ENCODE measurements at places on chromosomes 4 and X. TPM values are rescaled to one million over a fixed set of nuclear protein-coding genes. Genes with fewer than 3 reads are reported as not detected.

- no peak overlapping the region for H3K4me3 ChIP-seq
- no peaks in the 10 kb centered on the region for H3K4me1 ChIP-seq
- DNase-seq: no peak
- H3K27ac ChIP-seq: no peak overlapping the region
- H3K36me3 ChIP-seq: no peaks in the 10 kb centered on the region
Measured at GRCh38 chr4:121018543-121018942, 53.8 kb downstream of the NDNF start.

DNA sequence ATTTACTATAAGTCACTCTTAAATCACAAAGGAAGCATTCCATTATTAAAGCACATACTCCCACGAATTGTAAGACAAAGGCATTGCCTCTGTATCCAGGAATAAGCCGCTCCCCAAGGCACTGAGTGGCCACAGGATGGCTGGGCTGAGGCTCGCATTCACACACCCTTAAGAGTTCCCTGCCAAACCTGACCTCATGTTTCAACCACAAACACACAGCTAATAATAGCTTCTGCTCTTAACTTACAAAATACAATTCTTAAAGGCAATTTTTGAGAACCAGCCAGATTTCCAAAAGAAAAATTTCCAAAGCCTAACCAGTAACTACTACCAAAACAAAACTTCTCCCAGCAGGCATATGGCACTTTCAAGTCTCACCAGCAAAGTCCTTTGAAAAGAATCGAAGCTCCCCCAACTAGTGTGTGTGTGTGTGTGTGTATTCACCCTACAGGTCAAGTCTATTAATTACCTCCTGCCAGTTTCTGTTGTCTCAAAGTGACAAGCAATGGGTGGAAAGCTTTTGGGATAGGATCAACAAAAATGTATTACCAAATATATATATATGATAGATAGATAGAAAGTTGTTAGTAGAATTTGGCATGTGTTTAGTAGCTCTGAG, 36.0 kb downstream of the ARHGAP6 start:
- H3K36me3 ChIP-seq: no peaks in the 10 kb centered on the region
- H3K4me1 ChIP-seq: no peaks in the 10 kb centered on the region
- DNase-seq: peak; percentile 2
- peaks cover 3% of the 10 kb centered on the region for H3K27me3 ChIP-seq
- H3K27ac ChIP-seq: no peak overlapping the region

- no peak overlapping the region for H3K4me3 ChIP-seq
- peak; percentile 38 for DNase-seq
- no peaks in the 10 kb centered on the region for H3K36me3 ChIP-seq
- peaks cover 10% of the 10 kb centered on the region for H3K4me1 ChIP-seq
- no peaks in the 10 kb centered on the region for H3K27me3 ChIP-seq
Measured at GRCh38 chr4:40559585-40560465, 69.8 kb downstream of the RBM47 start.

GRCh38 chr4:1171311-1172227, 814 bp downstream of the SPON2 start:
- H3K36me3 ChIP-seq: no peaks in the 10 kb centered on the region
- H3K27me3 ChIP-seq: peaks cover 9% of the 10 kb centered on the region
- H3K4me3 ChIP-seq: no peak overlapping the region
- H3K27ac ChIP-seq: no peak overlapping the region

DNA sequence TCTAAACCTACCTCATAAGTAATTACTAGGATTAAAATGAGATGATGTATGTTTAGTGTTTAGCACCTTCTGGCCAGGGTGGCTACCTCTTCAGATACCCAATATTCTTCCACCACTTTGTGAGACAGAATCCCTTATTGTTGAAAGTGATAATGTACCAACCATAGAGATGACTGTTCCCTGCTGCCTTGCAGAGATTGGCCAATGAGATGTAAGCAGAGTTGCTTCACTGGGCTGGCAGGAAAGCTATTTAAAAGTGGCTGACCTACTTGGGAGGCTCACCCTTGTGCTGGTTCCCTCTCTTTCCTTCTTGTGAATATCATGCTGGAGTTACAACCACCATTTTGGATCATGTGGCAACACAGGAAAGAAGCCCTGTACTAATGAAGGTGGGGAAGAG, 58.9 kb downstream of the TMEM154 start:
- no peak overlapping the region for H3K27ac ChIP-seq
- DNase-seq: no peak
- no peaks in the 10 kb centered on the region for H3K36me3 ChIP-seq
- H3K4me1 ChIP-seq: no peaks in the 10 kb centered on the region
- H3K27me3 ChIP-seq: no peaks in the 10 kb centered on the region
- no peak overlapping the region for H3K4me3 ChIP-seq

DNA sequence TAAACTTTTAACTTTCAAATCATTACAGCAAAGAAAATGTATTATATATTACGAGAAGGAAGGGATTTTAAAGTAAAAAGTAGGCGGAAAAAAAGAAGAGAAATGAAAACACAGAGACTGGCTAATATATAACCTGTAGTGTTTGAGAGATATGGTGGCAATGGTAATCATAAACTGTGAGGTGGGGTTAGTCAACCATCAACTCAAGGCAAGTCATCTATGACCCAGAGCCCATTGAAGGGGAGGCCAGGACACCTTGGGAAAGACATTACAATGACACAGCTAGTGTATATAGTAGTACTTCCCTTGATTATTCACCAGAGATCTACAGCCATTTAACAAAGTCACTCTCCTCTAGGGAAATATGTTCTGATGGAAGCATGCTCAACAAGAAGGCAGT, 423.9 kb upstream of the PITX2 start:
- H3K36me3 ChIP-seq: no peaks in the 10 kb centered on the region
- H3K27me3 ChIP-seq: no peaks in the 10 kb centered on the region

DNA sequence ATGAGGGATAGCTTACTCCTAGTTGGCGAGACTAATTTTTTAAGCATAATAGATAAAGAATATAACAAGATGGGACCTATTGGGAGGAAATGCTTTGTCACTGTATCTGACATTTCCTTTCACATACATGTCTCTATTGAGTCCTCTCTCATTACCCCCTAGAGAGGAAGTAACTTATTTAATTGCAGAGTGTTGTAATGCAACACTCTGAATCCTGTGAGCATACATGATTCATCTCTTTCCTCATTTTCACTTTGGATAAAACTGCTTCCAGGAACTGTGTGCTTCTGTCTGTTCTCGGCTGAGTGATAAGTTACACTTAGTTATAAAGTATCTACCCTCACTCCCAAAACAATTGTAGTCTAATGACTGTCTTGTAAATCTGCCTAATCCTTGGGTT, 266.1 kb upstream of the ANXA10 start:
- no peak overlapping the region for H3K4me3 ChIP-seq
- H3K4me1 ChIP-seq: no peaks in the 10 kb centered on the region

GRCh38 chr4:184575306-184575705, 73.9 kb downstream of the CASP3 start:
- H3K27me3 ChIP-seq: no peaks in the 10 kb centered on the region
- no peaks in the 10 kb centered on the region for H3K36me3 ChIP-seq
- no peak overlapping the region for H3K4me3 ChIP-seq
- no peak overlapping the region for H3K27ac ChIP-seq
- no peak for DNase-seq
- H3K4me1 ChIP-seq: no peaks in the 10 kb centered on the region

- no peak overlapping the region for H3K4me3 ChIP-seq
- no peaks in the 10 kb centered on the region for H3K36me3 ChIP-seq
- no peaks in the 10 kb centered on the region for H3K4me1 ChIP-seq
- H3K27ac ChIP-seq: no peak overlapping the region
- H3K27me3 ChIP-seq: no peaks in the 10 kb centered on the region
- no peak for DNase-seq
Measured at GRCh38 chr4:172489861-172490260, 676.7 kb downstream of the GALNTL6 start.

- no peak for DNase-seq
- H3K4me1 ChIP-seq: no peaks in the 10 kb centered on the region
- H3K4me3 ChIP-seq: no peak overlapping the region
- no peaks in the 10 kb centered on the region for H3K27me3 ChIP-seq
- H3K36me3 ChIP-seq: no peaks in the 10 kb centered on the region
Measured at GRCh38 chr4:137611998-137612700, 79.9 kb upstream of the PCDH18 start.

DNA sequence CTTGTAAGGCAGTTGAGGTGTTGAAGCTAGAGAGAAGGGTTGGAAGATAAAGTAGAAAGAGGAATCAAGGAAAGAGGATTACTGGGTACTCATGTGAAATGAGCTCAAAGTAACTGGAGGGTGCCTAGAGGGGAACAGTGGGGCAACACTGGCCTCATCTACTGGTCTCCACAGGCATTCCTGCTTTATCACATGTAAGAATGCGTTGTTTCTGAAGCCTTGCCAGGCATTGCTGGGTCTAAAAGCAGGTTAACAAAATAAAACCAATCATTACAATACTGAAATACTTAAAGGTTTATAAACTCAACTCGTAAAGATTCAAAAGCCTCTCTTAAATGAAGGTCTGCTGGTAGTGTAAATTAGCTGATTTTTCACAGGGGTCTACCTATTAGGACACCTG, 96.0 kb downstream of the FANCB start:
- no peaks in the 10 kb centered on the region for H3K4me1 ChIP-seq
- no peaks in the 10 kb centered on the region for H3K36me3 ChIP-seq
- H3K4me3 ChIP-seq: no peak overlapping the region
- H3K27me3 ChIP-seq: peaks cover 2% of the 10 kb centered on the region
- H3K27ac ChIP-seq: no peak overlapping the region

DNA sequence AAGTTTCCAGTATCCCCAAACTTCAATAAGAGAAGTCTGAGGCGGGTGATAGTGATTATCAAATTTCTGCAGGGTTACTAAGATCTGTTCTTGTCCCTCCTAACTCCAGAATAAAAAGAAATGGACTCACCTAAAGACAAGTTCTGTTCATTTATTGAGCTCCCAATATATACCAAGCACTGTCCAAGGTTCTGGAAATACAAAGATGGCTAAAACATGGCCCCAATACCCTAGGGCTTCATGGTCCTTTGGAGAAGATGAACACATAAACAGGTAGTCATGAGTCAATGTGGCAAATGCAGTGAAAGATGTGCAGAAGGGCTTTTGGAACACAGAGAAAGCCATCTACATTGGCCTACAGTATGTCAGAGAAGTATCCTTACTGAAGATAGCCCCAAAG, 231.2 kb downstream of the PPP1R2C start:
- no peaks in the 10 kb centered on the region for H3K4me1 ChIP-seq
- no peak overlapping the region for H3K27ac ChIP-seq

- no peak for DNase-seq
- H3K4me3 ChIP-seq: no peak overlapping the region
- no peaks in the 10 kb centered on the region for H3K4me1 ChIP-seq
- no peak overlapping the region for H3K27ac ChIP-seq
- H3K27me3 ChIP-seq: no peaks in the 10 kb centered on the region
Measured at GRCh38 chr4:43234626-43235415, 342.3 kb downstream of the GRXCR1 start.

GRCh38 chrX:6732101-6732500, 197.2 kb upstream of the VCX3A start:
- H3K4me3 ChIP-seq: no peak overlapping the region
- H3K4me1 ChIP-seq: no peaks in the 10 kb centered on the region
- no peak for DNase-seq
- no peak overlapping the region for H3K27ac ChIP-seq
- no peaks in the 10 kb centered on the region for H3K27me3 ChIP-seq

Gene GABRG1
- not detected for total RNA-seq

Gene LGI2
- 7.5 TPM for total RNA-seq

Gene TRO
- total RNA-seq: 11.6 TPM

Gene GPRASP1
- total RNA-seq: 8.1 TPM

Gene TAF9B
- total RNA-seq: 23.3 TPM

All from kidney (tissue), 22 donors.